Articular chondrocyte of knee joint (primary cell): ENCODE measurements at places on chromosomes 5 and 9. TPM values are rescaled to one million over a fixed set of nuclear protein-coding genes. Genes with fewer than 3 reads are reported as not detected.

Gene PCDHB9
- total RNA-seq = 0.91 and 2.3 TPM in 2 replicates

Gene TMEM174
- not detected in 2 replicates for total RNA-seq

Gene MYOZ3
- total RNA-seq = under 0.01 and 0.54 TPM in 2 replicates

Gene SIMC1
- total RNA-seq = 9.1 and 10.6 TPM in 2 replicates

Gene CBY3
- not detected in 2 replicates for total RNA-seq

Gene PNPLA7
- total RNA-seq = 2.6 and 3.0 TPM in 2 replicates

Gene PCAT7
- total RNA-seq = 0.13 and 0.86 TPM in 2 replicates

Gene ARAP3
- 3.8 and 4.4 TPM in 2 replicates for total RNA-seq

Gene LCN12
- not detected in 2 replicates for total RNA-seq

Gene RUSC2
- total RNA-seq = 26.3 and 27.2 TPM in 2 replicates

Gene BTNL8
- total RNA-seq = not detected in 2 replicates

Gene CYLC2
- total RNA-seq = not detected in 2 replicates

Gene PCDHGB1
- 4.1 and 6.1 TPM in 2 replicates for total RNA-seq

Gene CNTFR
- not detected in 2 replicates for total RNA-seq

Gene NEUROG1
- not detected in 2 replicates for total RNA-seq
